NCI-H774 (cell line): ENCODE measurements at places on chromosomes 4 and X.

- DNase-seq = no peak
Observed at GRCh38 chr4:172573899-172574298, 594.7 kb upstream of the GALNT7 start.

GRCh38 chr4:76611616-76612207 lies 176.7 kb downstream of the SHROOM3 start:
- no peak for DNase-seq

DNA sequence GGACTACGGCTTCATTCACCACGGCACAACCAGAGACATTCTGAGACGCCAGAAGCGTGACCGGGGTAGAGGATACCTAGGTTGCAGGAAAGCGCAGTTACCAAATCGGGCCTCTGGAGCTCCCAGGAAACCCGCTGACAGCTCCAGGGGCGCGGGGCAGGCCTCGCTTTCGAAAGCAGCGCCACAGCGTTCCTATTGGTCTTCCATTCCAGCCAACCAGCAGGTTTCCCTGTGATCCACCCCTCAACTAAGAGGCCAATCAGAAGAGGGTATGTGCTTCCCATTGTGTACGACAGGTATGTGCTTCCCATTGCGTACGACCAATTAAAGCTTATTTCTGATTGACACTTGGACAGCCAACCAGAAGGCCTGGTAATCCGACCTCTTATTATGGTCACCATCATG lies 14.9 kb downstream of the SNX12 start:
- DNase-seq = no peak

GRCh38 chr4:102334624-102335023 lies 10.7 kb downstream of the SLC39A8 start:
- no peak for DNase-seq

DNA sequence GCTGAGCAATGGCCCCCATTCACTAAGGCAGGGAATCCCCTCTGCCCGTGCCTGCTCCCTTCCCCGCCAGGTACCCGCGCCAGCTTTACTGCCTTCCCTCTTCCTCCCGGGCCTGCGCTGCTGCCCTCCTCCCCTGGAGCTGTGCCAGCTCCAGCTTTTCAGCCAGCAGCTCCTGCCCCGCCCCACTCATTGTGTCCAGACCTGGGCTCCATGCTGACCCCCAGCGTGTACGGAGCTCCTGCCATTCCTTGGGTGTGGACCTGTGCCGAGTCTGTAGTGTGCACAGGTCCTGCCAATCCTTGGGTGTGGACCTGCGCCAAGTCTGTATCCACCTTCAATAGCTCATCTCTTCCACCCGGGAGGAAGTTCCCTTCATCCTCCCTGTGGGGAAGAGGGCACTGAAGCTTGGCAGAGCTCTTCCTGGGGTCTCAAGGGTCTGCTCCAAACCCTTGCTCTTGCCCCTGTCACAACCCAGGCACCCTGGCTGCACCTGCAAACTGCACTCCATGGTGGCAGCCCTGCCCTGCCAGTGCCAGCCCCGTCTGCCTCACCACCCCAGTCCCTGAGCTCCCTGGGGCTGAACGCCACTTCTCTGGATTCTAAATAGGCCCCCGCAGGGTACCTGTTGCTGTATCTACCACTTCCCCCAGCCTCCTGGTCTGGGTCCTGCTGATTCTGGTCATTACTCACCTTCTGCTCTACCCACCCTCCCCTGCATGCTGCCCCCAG lies 63.9 kb downstream of the TRMT44 start:
- no peak for DNase-seq

DNA sequence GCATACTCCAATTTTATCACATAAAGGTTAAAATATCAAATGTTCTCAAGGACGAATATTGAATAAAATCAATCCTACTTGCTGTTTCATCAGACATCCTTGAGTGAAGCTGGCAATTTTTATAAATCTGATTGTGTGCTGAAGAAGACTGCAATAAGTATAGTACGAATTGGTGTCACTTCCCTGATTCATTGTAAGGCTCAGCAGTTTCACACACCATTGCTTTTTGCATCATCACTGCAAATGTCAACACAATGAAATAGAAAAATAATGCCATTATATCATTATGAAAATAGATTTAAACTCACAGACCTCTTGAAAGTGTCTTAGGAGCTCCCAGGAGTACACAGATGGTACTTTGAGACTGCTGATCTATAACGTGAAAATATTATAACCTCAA lies 172.5 kb downstream of the ANKRD50 start:
- no peak for DNase-seq

DNA sequence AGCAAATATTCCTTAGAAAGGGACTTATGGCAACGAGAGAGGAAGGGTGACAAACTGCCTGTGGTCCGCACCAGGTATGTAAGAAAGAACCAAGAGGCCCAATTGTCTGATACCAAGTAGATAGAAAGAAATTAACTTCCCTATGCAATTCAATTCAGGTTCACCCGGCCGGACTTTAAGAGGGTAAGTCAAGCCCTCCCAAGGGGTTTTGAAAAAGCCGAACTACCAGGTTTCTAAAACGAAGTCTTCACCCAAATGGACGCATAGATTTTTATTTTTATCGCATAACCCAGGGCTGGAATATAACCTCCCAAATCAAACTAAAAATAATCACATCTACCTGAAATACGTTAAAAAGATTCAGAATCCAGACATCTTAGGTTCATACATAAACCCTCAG lies 1.6 kb upstream of the MAB21L2 start:
- no peak for DNase-seq

GRCh38 chrX:36160081-36160480 lies 240.5 kb downstream of the CFAP47 start:
- no peak for DNase-seq
